Stimulated activated CD4-positive, alpha-beta T cell treated with anti-CD3 and anti-CD28 coated beads, Interleukin-1b, Interleukin-23, amount 100 ng/mL, for 24 hours (primary cell): ENCODE measurements at places on chromosomes 1 and 21.

GRCh38 chr1:196897158-196897828, 9.4 kb downstream of the CFHR4 start:
- DNase-seq = no peak

GRCh38 chr1:158101927-158102326, 78.8 kb upstream of the CD1D start:
- no peak for DNase-seq

- DNase-seq = no peak
Measured at GRCh38 chr1:53732409-53732808, 6.6 kb downstream of the GLIS1 start.

- DNase-seq = no peak
Measured at GRCh38 chr1:171595324-171595723, 26.7 kb upstream of the MYOCOS start.

DNA sequence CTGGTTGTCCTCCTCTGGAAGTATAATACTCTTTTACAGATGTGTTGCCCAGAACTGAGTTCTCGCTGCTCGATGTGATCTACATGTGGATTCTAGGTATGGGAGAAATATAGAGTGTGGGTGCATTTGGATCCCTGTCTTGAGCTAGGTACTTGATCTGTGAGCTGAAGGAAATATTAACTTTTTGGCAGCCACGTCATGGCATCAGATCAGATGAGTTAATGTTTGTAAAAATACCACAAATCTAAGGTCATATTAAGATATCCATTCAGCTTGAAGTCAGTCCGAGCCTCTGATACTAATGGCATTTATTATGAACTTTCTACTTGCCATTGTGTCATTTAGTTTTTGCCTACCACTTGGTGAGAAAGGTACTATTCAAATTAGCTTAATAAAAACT, 24.6 kb downstream of the MAPKAPK2 start:
- DNase-seq = no peak

DNA sequence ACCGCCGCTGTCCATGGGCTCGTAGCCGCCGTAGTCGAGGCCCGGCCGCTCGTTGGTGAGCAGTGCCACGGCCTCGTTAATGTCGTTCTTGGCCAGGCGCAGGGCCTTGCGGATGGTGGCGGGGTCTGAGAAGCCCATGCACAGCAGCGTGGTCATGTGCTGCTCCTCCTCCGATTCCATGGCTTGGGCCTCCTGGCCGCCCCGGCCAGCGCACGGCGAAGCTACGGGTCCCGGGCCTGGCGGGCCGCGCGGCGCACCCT, 300 bp downstream of the USP24 start:
- DNase-seq = no peak

- no peak for DNase-seq
Measured at GRCh38 chr1:37398096-37398495, 76.3 kb upstream of the ZC3H12A start.

DNA sequence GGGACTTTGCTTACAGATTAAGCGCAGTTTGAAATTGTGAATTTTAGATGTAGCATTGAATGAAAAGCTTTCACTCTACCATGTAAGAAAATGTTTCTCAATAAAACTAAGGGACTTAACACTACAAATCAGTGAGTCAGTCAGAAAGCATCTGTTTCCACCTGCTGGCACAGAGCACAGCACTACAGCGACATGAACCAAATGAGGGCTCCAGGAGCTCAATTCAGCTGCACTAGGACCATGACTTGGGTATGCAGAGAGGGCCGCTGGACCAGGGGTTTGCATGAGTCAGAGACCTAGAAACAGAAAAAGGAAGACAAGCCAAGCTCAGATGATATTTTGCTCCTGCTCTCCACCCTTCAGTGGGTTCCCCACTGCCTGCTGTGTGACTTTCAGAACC, 5.2 kb downstream of the SUSD4 start:
- DNase-seq = no peak

GRCh38 chr1:222828939-222829338, 14.1 kb downstream of the DISP1 start:
- DNase-seq = no peak

- peak; percentile 42 for DNase-seq
Measured at GRCh38 chr1:225809842-225810578, at the start of gene EPHX1. EPHX1 (plus strand) TSS chr1:225810124; CDS start chr1:225828730, 18,606 bp downstream.

DNA sequence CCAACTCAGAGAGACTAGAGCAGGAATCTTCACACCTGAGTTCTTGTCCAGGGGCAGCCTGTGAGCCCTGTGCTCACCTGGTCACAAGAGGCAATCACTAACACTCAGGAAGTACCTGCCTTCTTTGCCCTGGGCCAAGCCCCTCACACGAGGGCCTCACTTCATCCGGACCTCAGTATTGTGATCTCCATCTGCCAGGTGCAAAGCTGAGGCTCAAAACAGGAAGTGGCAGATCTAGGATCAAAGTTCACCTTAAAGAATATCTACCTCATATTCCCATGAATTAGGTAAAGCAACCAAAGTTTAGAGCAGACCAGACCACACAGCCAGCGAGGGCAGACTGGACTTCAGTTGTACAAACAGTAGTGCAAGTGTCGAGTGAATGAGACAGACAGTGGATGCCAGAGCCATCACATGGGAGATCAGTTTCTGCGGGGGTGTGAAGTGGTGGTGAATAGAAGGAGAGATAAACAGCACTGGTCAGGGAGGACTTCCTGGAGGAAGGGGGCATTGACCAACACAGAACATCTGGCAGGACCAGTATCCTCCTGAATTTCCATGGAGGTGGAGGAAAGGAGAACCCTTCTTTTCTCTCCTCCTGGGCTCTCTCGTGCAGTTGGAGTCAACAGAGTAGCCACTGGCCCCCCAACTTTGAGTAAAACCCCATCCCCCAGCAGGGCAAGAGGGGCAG, 116.6 kb upstream of the ZBTB40 start:
- no peak for DNase-seq

GRCh38 chr1:219900201-219900600, 28.2 kb downstream of the SLC30A10 start:
- DNase-seq = no peak

DNA sequence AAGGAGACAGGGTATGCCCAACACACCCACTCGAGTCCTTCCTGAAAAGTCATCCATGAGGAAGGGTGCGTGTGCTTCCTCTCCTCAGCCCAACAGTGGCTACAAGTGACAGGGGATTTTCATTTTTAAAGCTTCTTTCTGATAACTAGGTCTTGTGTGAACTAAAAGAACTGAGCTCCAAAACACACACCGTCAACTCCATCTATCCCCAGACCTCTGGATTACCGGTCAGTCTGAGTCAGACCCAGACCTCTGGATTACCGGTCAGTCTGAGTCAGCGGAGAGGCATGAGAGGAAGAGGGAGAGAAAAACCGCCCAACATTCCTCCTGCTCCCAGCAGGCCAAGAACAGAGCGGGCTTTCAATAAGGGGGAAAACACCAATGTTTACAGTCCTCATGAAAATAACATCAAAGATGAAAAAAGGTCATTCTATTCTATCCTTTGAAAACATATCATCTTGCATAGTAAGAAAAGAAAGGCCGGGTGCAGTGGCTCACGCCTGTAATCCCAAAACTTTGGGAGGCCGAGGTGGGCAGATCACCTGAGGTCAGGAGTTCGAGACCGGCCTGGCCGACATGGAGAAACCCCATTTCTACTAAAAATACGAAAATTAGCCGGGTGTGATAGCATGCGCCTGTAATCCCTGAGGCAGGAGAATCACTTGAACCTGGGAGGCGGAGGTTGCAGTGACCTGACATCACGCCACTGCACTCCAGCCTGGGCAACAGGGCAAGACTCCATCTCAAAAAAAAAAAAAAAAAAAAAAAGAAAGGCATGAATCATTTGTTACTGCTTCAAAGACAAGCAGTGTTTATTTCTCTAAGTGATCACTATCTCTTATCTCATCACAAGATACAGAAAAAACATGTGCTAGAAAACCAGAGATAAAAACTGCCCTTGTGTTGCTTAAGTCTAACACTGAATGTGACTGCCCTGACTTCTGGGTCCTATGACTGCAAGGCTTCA, 3.4 kb downstream of the PTTG1IP start:
- no peak for DNase-seq

DNA sequence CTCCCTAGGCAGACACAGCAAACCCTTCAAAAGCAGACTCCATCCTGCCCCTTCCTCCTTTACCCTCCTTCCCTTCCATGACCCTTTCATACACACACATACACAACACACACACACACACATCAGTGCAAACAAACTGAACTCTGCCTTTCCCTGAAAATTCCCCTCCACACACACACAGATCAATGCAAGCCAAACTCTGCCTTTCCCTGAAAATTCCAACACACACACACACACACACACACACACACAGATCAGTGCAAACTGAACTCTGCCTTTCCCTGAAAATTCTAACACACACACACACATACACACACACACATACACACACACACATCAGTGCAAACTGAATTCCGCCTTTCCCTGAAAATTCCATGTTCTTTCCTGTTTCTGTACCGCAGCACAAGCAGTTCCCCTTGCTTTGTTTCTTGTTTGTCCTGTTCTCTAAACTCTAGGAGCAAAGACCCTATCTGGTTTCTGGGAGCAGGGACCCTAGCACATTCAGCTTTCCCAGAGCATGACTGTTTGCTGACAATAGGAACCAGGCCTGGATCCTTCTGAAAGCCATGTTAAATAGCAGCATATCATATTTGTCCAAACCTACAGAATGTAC, 91.0 kb downstream of the PTPN14 start:
- no peak for DNase-seq

DNA sequence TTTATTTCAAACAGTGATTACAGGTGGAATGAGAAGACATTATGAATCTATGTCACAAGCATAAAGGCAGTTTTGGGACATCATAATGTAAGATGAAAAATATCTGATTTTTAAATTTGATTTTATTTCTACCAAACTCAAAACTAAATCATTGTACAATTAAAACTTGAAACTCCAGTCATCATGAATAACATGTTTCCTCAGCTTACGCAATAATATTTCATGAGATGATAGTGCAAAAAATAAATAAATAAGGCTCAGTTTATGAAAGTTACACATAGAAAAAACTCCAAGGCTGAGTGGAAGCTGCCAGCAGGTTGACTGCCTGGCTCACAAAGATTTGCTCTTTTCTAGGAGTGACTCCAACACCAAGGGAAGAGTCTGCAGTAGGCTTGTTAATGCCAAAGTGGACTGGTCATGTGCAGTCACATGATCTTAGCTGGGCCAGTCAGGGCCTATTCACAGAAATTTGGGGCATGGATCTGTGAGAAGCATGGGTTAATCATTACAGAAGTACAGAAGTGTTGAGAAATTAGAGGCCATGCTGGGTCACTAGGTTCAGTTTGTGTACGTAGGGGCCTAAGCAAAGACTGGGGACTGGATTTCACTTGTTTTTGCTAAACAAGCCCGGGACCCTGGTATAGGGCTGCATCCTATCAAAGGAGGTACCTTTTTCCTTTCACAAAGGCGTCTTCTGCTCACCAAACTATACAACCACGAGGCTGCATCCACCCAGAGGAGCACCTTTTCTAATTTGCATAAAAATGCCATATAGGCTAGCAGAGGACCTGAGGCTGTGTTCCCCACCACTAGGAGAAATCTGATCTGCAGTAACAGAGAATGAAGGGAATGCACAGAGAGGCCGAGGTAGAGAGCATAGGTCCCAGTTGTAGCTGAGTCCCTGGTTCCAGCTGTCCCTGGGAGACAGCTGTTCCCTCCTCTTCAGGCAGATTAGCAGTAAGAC, 4.9 kb upstream of the ABCA4 start:
- no peak for DNase-seq

GRCh38 chr1:220182656-220183055, 88.7 kb downstream of the IARS2 start:
- DNase-seq = no peak

DNA sequence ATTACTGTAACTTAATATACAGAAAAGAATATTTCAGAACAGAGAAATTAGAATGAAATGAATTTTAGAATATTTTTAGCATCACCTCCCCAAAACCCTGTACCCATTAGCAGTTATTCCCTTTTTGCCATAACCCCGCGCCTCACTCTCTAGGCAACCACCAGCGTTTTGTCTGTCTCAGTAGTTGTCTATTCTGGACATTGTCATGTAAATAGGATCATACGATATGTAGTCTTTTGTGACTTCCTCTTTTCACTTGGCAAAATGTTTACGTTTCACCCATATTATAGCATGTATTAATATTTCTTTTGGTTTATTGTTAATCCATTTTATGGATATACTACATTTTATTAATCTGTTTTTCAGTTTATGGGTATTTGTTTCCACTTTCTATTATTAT, 24.9 kb downstream of the SOAT1 start:
- DNase-seq = no peak

DNA sequence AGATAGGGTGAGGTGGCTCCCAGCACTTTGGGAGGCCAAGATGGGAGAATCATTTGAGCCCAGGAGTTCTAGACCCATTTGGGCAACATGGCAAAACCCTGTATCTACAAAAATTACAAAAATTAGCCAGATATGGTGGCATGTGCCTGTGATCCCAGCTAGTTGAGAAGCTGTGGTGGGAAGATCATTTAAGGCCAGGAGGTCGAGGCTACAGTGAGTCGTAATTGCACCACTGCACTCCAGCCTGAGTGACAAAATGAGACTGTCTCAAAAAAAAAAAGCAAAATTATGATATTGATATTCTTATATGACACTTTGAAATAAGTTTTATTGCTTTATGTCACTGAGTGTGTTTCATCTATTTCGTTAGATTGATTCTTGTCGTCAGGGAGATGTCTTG, 7.4 kb downstream of the ACADM start:
- no peak for DNase-seq

- no peak for DNase-seq
Measured at GRCh38 chr1:111218701-111219556, 8.6 kb upstream of the CHI3L2 start.

- DNase-seq = no peak
Measured at GRCh38 chr1:16128338-16128741, 27.5 kb downstream of the EPHA2 start.

DNA sequence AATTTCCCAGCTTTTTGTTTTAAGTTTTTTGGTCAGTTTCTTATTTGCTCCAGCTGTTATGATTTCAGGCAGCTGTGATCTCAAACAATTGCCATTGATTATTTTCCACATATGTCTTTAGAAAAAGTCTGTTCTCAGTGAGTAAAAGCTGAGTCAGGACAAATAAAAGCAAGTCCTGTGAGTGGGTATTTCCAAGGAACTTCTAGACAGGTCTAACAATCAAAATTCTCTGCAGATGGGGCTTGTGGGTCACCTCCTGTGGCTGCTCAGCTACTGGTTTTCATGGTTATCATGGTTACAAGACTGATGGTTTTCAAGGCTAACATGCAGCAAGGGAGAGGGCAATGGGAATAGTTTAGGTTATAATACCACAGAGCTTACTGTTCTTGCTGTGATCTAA, 585.7 kb downstream of the LMO4 start:
- DNase-seq = no peak

DNA sequence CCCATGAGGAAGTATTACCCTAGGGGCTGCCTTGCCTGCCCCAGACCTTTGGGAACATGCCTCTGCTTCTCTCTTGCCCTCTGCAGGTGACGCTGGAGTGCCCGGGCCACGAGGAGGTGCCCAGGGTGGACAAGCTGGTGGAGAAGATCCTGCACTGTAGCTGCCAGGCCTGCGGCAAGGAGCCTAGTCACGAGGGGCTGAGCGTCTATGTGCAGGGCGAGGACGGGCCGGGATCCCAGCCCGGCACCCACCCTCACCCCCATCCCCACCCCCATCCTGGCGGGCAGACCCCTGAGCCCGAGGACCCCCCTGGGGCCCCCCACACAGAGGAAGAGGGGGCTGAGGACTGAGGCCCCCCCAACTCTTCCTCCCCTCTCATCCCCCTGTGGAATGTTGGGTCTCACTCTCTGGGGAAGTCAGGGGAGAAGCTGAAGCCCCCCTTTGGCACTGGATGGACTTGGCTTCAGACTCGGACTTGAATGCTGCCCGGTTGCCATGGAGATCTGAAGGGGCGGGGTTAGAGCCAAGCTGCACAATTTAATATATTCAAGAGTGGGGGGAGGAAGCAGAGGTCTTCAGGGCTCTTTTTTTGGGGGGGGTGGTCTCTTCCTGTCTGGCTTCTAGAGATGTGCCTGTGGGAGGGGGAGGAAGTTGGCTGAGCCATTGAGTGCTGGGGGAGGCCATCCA, 7.8 kb upstream of the HTR6 start:
- DNase-seq = no peak
